IgD-negative memory B cell (primary cell): ENCODE measurements at places on chromosomes 6 and 20. TPM values are rescaled to one million over a fixed set of nuclear protein-coding genes. Genes with fewer than 3 reads are reported as not detected.

NRN1 gene
- 0.40 TPM for polyA plus RNA-seq

SIM1 gene
- not detected for polyA plus RNA-seq

ZBTB24 gene
- 15.5 TPM for polyA plus RNA-seq

COX4I2 gene
- 0.38 TPM for polyA plus RNA-seq

KCNK17 gene
- polyA plus RNA-seq: not detected

SLC35D3 gene
- polyA plus RNA-seq: not detected

TAF4 gene
- polyA plus RNA-seq: 3.4 TPM

SIRPA gene
- 0.26 TPM for polyA plus RNA-seq

NOX3 gene
- polyA plus RNA-seq: not detected

KHDC1L gene
- polyA plus RNA-seq: not detected

IPCEF1 gene
- 2.1 TPM for polyA plus RNA-seq

PBOV1 gene
- polyA plus RNA-seq: not detected

SMOC2 gene
- not detected for polyA plus RNA-seq

TMEM217 gene
- not detected for polyA plus RNA-seq

GTSF1L gene
- polyA plus RNA-seq: 1.2 TPM

SYCP2 gene
- 0.56 TPM for polyA plus RNA-seq

HS3ST5 gene
- polyA plus RNA-seq: not detected

PRSS35 gene
- polyA plus RNA-seq: not detected

CAPN11 gene
- not detected for polyA plus RNA-seq

ADGRF5 gene
- not detected for polyA plus RNA-seq

HLA-DOB gene
- 368 TPM for polyA plus RNA-seq

RIPOR3 gene
- 3.3 TPM for polyA plus RNA-seq

FNDC1 gene
- not detected for polyA plus RNA-seq
